T-helper 17 cell (primary cell): ENCODE measurements at places on chromosomes 2 and 18. TPM values are rescaled to one million over a fixed set of nuclear protein-coding genes. Genes with fewer than 3 reads are reported as not detected.
A peak's percentile ranks its signal among the peaks of the same experiment; 100 is the strongest.

USP37 gene
- 27.7 TPM for total RNA-seq

HOXD12 gene
- not detected for total RNA-seq

WNT10A gene
- 5.5 TPM for total RNA-seq

ST6GAL2 gene
- 0.17 TPM for total RNA-seq

DNA sequence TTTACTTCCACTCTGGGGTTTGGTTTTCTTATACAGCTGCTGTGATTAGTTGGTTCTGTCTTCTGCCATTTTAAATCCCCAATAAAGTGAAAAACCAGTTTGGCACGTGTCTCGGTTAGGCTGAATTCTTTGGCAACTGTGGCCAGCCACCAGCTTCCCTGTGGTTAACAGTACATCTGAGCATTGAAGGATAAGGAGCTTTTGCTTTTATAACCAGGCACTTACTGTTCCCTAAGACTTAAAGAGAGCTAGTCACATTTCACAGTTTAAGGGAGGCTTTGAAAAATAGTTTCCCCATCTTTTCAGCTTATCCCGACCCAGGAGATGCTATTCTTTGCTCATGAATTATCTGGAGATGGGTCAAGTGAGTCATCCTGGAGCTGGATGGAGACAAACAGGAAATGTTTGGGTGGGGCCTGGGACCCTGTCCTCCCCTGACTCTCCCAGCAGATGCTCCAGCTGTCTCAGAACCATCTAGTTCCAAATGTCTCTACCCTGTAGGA, 57.3 kb upstream of the EML6 start:
- H3K4me1 ChIP-seq, result peaks cover 12% of the 10 kb centered on the region
- peak overlapping the region; percentile 81 for H3K27ac ChIP-seq
- peaks cover 23% of the 10 kb centered on the region for H3K36me3 ChIP-seq
- H3K27me3 ChIP-seq, result no peaks in the 10 kb centered on the region

DNA sequence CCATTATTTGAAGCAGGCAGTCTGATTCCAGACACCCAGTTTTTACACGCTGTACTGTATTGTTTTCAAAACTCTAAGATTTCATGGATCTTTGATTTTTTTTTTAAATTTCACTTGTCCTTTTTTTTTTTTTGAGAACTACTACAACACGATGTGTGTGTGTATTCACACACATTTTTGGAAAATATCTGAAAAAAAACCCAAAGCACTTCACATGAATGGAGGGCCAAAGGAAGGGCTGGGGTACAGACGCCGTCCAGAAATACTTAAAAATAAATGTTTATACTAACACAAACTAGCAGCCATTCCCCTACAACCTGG, 314 bp upstream of the SSB start:
- DNase-seq, result no peak
- no peaks in the 10 kb centered on the region for H3K36me3 ChIP-seq
- H3K27ac ChIP-seq, result peak overlapping the region; percentile 95
- H3K4me1 ChIP-seq, result peaks cover 17% of the 10 kb centered on the region

GRCh38 chr2:86671337-86671981, 47.8 kb upstream of the RNF103 start:
- DNase-seq, result no peak
- peak overlapping the region; percentile 71 for H3K27ac ChIP-seq
- H3K36me3 ChIP-seq, result peaks cover 2% of the 10 kb centered on the region
- no peaks in the 10 kb centered on the region for H3K4me1 ChIP-seq
- no peak overlapping the region for H3K4me3 ChIP-seq

DNA sequence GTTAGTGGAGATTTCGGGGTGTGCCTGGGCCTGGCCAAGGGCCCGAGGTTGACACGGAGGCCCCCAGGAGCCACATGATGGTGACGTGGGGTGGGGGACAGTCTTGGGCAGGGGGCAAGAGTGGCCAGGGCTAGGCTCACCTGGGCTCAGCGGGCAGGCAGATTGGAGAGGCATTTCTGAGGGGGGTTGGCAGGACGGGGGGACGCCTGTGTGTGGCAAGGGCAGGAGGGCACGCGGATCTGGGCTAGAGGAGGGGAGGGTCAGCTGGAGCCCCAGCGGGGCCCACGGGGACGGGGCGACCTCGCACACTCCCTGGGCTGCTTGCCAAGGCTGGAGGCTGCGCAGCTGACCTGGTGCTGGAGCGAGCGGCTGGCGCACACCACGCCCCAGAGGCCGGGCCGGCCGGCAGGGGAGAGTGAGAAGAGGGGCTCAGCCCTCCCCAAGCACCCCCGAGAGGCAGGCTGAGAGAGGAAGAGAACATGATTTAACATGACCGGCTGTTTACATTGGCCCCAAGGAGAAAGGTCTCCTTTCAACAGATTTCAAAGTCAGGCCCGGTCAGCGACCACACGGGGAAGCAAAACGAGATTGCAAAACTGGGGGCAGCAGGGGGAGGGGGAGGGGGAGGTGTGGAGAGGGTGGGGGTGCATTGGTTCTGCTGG, 38.0 kb upstream of the SNED1 start:
- H3K27ac ChIP-seq, result no peak overlapping the region
- H3K36me3 ChIP-seq, result no peaks in the 10 kb centered on the region
- H3K4me1 ChIP-seq, result peaks cover 4% of the 10 kb centered on the region
- DNase-seq, result no peak

- H3K4me1 ChIP-seq, result peaks cover under 1% of the 10 kb centered on the region
- no peaks in the 10 kb centered on the region for H3K36me3 ChIP-seq
- H3K4me3 ChIP-seq, result no peak overlapping the region
- H3K27me3 ChIP-seq, result peaks cover 3% of the 10 kb centered on the region
Observed at GRCh38 chr2:42545023-42545721, 23.3 kb upstream of the MTA3 start.

- peaks cover 34% of the 10 kb centered on the region for H3K4me1 ChIP-seq
- H3K27me3 ChIP-seq, result no peaks in the 10 kb centered on the region
- no peak for DNase-seq
- H3K27ac ChIP-seq, result peak overlapping the region; percentile 90
Observed at GRCh38 chr2:28135324-28135723, 244.8 kb downstream of the BABAM2 start.

DNA sequence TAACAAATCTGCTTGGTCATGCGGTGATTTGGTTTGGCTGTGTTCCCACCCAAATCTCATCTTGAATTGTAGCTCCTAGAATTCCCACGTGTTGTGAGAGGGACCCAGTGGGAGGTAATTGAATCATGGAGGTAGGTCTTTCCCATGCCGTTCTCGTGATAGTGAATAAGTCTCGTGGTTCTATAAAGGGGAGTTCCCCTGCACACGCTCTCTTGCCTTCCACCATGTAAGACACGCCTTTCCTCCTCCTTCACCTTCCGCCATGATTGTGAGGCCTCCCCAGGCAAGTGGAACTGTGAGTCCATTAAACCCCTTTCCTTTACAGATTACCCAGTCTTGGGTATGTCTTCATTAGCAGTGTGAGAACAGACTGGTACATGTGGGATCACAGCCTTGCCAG, 36.7 kb downstream of the TRABD2A start:
- no peak for DNase-seq
- peak overlapping the region; percentile 100 for H3K27ac ChIP-seq
- H3K4me1 ChIP-seq, result peaks cover 75% of the 10 kb centered on the region
- no peaks in the 10 kb centered on the region for H3K27me3 ChIP-seq

- peaks cover 20% of the 10 kb centered on the region for H3K4me1 ChIP-seq
- no peak for DNase-seq
- peak overlapping the region; percentile 57 for H3K27ac ChIP-seq
Observed at GRCh38 chr18:13364721-13365205, 146.2 kb downstream of the LDLRAD4 start.

GRCh38 chr2:143193121-143193520, 63.9 kb downstream of the ARHGAP15 start:
- no peaks in the 10 kb centered on the region for H3K27me3 ChIP-seq
- DNase-seq, result no peak
- H3K27ac ChIP-seq, result peak overlapping the region; percentile 41
- peaks cover 4% of the 10 kb centered on the region for H3K36me3 ChIP-seq
- no peak overlapping the region for H3K4me3 ChIP-seq
